Activated T-cell treated with anti-CD3 and anti-CD28 coated beads, Interleukin-2, amount 50 U/mL, for 48 hours (primary cell): ENCODE measurements at places on chromosomes 1 and 21.
A peak's percentile ranks its signal among the peaks of the same experiment; 100 is the strongest.

DNA sequence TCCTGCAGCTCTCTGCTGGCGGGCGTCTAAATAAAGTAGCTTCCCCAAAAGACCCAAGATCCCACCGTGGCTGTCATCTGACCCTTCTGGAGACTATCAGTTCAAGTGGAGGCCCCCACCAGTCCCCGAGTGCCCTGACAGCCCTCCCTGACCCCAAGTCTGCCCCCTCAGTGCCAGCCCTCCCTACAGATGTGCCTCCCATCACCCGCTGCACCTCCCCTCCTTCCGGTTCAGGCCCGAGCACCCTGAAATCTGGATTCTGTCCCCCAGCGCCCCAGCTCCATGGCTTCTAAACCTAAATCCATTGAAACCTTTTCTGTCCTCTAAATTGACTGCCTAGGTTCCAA is 595 bp downstream of the IL10RB start:
- DNase-seq = no peak

DNA sequence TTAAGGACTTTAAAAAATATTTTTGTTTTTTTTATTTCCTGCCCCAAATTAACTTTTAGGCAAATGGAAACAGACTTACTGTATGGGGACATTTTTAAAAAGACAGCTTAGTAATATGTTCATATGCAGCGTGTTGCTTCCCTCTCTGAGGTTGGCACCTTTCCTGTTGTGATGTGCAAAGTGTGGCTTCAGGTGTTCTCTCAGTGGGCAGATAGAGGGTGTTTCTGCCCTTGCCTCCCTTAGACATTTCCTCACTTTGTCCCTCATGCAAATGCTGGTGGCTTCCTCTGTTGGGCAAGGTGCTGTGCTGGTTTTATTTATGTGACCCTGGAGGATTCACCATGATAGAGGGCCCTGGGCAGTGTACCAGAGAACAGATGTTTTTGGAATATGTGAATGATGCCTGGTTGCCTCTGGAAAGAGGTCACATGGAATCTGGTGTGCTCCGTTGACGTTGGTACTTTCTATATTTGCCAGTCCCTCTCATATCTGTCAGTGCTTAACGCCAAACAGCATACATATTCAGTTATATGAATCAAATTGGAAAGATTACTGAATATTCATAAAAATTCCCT is 123.5 kb downstream of the PATJ start:
- DNase-seq = no peak

- DNase-seq = no peak
Observed at GRCh38 chr1:58904299-58905125, 120.7 kb upstream of the JUN start.

DNA sequence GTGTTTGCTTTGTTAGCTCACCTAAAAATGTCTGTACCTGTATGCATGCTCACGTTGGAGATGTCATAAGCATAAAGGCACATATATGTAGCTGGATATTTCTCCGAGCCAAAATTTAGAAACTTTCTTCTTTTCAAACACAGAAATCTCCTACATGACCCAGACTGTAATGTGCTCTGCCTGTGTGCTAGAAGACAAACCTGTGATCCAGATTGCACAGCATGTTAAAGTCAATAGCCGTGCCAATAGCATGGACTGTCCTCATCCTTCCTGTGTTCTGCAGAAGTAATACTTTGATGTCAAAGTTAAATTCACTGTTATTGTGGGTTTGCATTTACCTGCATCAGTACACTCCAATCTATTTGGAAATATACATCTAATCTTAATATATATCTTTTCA is 346.2 kb upstream of the ZRANB2 start:
- DNase-seq = no peak

DNA sequence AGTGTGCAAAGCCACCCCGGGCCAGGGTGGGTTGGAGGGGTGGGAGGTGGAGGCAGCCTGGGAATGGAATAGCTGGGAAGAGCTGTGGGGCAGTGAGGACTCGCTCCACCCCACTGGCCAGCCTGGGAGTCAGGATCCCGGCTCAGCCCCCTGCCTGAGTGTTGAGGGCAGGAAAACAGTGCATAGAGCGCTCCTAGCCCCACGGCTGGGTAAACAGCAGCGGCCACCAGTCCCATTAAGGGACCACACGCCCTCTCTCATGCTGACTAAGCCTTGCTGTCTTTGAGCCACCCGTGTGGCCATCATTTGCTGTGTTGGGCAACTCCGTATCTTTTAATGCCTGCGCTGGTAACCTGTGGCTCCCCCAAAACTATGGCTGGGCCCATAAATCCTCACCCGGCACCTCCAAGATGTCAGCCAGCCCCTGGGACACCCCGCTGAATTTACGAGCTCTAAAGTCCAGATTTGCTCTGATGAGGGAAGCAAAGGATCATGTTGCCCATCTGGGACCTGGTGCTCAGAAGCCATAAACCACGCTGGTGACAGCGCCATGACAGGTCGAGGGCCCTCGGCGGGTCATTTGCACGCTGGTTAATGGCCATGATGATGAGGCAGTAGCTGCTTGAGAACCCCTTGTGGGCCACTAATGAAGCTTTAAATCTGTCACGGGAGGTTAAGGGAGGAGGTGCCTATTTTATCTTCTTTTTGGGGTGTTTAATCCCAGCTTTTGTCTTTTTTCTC is 34.9 kb downstream of the SYF2 start:
- DNase-seq = no peak

DNA sequence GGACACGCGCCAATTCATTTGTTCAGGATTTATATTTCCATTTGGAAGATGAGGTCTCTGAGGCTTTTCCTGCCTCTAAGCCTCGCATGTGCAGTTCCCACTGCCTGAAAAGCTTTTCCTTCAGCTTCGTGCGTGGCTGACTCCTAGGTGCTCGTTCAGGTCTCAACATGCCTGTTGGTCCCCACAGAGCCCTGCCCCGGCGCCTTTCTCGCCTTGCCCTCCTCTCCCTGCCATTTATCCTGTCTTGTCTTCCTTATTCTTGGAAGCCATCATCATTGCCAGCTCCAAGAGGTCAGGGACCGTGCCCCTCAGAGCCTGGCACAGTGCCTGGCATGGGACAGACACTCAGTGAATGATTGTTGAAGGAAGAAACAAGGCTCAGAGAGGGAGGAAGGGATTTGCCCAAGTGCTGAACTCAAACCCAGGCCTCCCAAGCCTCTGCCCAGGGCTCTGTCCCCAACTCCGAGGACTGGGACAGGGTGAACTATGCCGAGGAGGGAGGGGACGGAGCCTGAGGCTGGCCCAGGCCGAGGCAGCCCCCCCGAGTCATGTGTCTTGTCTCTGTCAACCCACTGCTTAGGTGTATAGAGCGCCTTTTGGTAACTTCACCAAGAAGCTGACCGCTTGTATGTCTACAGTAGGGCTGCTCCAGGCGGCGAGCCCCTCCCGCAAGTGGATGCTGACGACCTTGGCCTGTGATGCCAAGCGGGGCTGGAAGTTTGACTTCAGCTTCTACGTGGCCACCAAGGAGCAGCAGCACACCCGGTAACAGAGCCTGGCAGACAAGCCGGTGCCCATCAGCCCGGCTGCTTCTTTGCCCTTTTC is 47.3 kb downstream of the DISP3 start:
- no peak for DNase-seq

DNA sequence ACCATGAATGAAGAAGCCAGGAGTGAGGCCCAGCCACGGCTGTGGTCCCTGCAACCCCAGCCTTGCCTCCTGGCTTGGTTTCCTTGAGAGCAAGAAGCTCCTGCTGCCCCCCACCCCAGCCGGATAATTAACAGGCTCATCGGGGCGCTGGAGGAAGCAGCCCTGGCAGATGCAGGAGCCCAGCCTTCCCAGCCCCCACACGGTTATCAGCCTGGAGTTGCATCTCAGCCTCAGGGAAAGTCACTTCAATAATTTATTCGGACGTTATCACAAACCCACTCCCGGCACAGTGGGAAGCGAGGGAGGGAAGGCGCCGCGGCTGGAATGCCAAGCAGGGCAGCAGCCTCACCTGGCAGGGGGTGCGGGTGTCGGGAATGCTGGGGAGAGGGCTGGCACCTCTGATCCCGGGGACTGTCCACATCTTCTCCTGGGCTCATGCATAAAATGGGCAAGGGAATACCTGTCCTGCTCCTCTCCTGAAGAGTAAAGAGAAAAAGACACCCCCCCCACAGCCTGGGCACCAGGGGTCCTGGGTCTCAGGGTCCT is 43.3 kb upstream of the LRP8 start:
- DNase-seq = peak; percentile 12

- DNase-seq = no peak
Observed at GRCh38 chr1:32151319-32151787, 28.1 kb upstream of the TXLNA start.

GRCh38 chr1:110668549-110668948 is 6.2 kb downstream of the KCNA3 start:
- no peak for DNase-seq

DNA sequence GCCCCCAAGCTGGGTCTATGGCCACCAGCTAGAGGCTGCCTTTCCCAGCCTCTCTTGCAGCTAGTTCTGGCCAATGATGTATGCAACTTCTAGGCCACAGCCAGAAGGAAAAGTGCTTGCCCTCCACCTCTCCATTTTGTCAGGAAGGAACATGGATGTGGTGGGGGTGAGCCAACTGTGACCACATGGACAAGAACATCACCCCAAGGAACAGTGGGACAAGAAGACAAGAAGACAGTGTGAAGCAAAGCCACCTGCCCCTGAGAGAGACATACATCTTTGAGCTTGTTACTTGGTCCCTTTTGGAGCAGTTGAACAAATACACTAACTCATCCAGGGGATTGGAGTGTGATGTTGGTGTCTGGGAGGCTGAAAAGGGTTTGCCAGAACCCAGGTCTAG is 105.8 kb upstream of the EDN2 start:
- DNase-seq = no peak

DNA sequence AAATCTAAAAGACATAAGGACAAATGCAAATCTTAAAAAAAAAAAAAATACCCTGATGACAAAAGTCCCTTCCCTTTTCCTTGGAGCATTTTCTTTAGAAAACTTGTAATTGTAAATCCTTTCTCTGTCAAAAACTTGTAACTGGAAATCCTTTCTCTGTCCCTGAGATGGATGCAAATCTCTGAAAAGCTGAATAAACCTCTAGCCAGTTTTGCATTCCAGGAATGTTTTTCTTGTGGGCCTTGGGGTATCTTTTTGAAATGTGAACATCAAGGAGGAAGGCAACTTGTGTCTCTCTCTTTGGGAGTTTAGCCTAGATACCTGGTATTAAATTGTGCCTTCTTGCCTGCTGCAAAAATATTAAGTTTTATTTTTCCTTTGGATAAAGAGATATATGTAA is 305.3 kb downstream of the KCNT2 start:
- no peak for DNase-seq

GRCh38 chr1:116826818-116827606 is 72.8 kb downstream of the CD2 start:
- DNase-seq = peak; percentile 74

- DNase-seq = no peak
Observed at GRCh38 chr1:64848803-64849202, 103.9 kb downstream of the RAVER2 start.

DNA sequence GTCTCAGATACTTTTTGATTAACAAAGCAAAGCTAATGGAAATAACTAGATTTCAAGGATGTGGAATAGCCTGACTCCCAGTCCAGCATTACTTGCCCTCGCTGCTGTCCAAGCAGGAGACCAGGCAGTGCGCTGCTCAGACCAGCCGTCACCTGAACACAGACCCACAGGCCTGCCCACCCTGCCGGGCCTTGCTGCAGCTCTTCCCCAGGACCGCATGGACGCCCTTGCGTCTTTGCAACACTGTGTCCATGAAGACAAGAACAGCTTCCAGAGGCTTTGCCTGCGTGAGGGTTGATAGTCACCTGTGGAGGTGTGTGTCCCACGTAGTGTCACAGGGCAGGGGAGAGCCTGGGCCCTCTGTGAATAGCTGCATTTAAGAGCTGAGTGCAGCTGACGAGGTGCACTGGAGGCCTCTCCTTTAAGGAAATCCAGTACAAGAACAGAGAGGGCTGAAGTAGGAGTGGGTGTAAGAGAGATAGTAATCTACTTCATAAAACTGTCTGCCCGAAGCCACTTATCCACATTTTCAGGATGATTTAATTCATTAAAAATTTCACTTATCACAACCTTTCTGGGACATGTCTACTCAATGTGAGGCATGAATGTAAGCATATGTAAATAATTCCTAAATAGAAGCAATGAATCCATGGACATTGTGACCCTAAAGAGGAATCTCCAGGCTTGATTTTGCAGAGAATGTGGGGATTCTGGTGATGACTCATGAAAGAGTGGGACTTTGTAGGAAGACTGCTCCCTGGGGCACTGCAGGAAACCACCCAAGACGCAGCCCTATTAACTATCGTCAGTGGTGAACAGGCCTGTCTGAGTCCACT is 176.2 kb upstream of the RAB4A start:
- DNase-seq = no peak

- no peak for DNase-seq
Observed at GRCh38 chr1:93746021-93746812, 64.6 kb upstream of the BCAR3 start.

- DNase-seq = no peak
Observed at GRCh38 chr1:39675220-39675619, 3.3 kb upstream of the NT5C1A start.

DNA sequence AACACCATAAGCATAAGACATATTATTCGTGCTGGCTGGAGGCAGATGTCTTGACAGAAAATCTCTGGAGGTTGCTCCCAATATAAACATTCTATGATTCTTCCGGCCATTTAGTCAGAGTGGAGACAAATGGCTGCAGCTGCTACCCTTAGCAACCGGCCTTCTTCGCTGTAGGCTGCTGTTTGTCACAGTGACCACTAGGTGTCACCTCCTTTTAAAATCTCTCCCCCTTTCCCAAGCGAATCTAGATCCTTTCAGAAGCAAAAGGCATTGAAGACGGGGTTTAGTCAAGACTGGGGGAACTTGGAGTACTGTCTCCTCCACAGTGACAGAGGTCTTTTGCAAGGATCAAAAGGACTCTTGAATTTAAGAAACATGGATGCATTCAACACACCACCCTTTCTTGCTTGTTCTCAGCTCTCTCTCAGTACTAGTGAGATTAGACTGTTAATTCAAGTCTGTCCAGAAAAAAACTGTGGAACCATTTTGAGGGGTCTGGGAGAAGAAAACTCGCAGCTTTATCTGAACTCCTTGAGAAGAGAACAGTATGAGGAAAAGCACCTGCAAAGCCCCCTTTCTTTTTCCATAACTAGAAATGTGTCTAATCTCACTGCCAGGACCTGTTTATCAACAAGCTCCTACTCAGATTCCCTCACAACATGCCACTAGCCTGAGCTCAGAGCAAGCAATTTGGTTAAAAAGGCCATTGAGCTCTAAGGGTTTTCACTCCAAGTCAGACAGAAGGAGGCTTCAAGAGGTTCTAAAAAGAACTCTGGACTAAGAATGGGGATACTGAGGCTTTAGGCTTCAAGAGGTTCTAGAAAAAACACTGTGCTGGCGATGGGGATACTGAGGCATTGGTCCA is 408.3 kb upstream of the PLXNA2 start:
- peak; percentile 35 for DNase-seq

GRCh38 chr21:41706678-41707077 is 60.2 kb downstream of the RIPK4 start:
- DNase-seq = peak; percentile 26

DNA sequence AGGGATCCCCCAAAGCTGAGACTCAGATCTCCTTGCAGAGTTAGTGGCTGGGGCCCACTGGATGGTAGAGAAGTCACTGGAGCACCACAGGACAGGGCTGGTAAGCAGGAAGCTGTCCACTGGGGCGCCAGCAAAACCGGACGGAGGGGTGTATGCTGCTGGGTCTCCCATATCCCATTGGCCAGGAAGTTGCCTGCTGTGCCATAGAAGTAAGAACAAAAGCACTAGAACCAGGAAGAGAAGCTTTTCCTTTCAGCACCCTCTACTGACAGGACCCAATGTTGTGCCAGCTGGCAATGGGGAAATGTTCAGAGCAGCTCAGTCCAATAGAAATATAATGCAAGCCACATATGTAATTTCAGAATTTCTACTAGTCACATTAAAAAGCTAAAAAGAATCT is 146.6 kb downstream of the SPATA46 start:
- no peak for DNase-seq
